ENCODE measurements at places on chromosomes 11 and 22.

DNA sequence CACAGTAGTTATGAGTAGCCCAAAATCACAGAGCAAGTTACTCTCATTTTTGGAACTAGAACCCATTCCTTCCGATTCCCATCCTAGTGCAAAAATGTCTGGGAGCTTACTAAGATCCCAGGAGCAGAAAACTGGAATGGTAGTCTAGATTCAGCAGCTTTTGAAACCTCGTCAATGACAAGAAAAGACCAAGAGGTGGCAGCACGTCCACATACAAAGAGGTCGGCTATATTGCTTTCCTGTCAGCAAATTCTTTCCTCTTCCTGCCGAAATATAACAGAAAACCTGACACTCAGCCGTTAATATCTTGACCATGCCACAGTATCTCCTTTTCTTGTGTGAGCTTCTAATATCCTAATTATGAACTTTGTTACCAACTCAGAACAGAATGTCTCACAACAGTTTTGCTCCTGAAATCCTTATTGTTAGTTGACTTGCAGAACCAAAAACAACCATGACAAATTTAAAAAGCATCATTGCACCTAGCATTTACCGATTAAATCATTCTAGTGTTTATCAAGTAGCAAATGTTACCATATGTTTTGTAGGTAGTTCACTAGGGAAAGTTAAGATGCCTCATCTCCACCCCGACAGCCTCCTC, 92.8 kb upstream of the OR9G4 start:
- no peak for DNase-seq

GRCh38 chr11:66341502-66342126, 3.3 kb downstream of the BRMS1 start:
- no peak for DNase-seq

GRCh38 chr11:111513240-111513605, 1.0 kb upstream of the BTG4 start:
- no peak for DNase-seq

DNA sequence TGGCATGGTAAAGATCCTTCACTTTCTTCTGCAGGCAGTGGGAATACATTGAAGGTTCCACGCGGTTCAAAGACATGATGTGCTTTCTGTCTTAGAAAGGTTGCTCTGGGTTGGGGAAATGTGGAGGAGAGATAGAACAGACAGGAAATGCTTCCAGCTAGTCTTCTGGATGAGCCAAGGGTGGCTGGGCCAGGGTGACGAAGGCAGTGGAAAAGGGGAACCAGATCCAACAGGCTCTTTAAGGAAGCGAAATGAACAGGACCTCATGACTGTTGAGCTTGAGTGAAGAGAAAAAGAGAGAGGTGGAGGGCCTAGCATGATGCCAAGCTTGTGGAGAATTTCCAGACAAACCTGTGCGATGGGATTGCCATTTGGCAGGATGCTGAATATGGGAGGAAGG, 56.4 kb upstream of the LMO1 start:
- DNase-seq, result no peak

DNA sequence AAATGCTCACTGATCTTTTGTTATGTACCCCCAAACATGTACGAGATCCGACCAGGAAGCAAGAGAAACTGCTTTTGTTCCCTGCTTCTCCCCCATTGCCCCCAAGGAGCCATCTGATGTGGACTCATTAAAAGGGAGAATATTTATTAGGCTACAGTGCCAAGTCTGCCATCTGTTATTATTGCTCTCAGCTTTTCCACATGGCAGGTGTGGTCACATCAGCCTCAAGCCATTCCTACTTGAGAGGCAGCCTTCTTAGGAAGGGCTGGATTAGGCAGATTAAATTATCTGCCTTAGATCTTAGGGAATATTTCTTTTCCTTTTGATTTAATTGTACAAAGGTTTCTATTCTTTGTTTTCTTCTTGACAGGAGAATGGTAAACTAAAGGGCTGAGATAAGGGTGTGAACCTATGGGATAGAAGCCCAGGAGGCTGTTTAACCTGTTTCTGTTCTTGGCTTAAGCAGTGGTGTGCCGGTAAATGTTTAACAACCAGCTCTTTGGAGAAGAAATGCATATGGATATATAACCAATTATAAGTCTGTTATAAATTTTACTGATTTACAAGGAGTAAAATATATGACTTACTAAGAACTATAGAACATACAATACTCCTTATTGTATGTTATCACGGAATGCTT, 88.8 kb downstream of the PDHX start:
- no peak for DNase-seq

GRCh38 chr11:106077609-106078455, at the start of gene AASDHPPT:
TSS of gene AASDHPPT (plus strand) at chr11:106077662. CDS start at chr11:106077711, 49 bp downstream.
- DNase-seq, result no peak

DNA sequence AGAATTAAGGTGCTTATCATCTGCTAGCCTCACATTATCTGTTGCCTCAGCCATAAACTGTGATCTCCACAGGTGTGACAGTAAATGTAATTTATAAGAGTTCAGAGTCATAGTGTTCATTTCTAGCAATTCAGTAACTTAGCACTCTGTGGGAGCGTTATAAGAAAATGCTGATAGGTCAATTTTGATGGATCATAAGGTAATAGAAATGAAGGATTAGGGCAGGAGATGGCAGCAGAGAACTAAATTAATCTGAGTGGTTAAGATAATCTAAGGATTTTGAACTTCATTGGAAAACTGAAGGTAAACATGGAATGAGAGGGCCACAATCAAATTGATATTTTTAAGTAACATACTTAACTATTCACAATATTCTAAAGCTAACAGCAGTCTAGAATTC, 26.5 kb upstream of the SLC22A9 start:
- no peak for DNase-seq

DNA sequence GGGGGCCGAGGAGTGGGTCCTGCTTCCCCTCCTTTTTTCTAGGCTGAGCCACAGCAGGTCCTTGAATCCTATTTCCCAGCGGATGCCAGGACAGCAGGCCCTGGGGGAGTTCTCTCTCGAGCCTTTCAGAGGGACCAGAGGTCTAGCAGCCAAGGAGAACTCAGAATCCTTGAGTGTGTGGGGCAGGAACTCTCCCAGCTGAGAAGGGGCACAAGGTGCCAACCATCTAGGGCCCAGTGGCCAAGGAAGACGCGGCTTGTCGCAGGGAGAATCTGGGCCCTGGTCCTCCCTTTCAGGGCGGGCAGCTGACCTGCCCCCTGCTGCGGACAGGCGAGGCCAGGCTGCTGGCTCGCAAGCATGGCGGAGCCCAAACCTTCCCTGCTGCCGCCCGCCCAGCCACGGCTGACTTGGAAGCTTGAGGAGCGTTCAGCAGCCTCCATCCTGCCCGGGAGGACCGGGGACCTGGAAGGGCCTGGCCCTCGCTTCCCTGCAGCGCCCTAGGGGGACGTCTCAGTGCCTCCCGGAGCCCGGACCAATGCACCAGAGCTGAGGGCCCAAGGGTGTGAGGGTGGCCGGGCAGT, 972 bp upstream of the TSSC4 start:
- DNase-seq, result peak; percentile 20

All from activated T-helper 1 cell treated with Interleukin-2 at 50 U/mL for 16 hours (primary cell).